ENCODE measurements at places on chromosomes 1 and 21.

DNA sequence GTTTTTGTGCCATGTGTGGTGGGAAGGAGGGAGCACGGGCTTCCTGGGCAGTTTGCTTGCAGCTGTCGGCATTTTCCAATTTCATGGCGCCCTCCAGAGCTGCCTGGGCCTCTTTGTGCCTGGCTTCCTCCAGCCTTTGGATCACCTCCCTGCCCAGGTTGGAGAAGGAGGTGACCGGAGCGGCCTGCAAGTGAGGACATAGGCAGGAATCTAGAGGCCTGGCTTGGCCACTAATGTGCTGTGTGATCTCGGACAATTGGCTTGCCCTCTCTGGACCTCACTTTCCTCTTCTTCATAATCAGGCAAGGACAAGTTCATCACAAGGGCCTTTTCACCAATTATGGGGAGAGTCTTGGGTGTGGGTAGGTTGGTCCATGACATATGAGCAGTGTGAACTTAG lies 245.1 kb downstream of the MATN1 start:
- DNase-seq, result no peak

- no peak for DNase-seq
These were observed 186.0 kb downstream of the PSMG1 start for GRCh38 chr21:38997051-38997842.

DNA sequence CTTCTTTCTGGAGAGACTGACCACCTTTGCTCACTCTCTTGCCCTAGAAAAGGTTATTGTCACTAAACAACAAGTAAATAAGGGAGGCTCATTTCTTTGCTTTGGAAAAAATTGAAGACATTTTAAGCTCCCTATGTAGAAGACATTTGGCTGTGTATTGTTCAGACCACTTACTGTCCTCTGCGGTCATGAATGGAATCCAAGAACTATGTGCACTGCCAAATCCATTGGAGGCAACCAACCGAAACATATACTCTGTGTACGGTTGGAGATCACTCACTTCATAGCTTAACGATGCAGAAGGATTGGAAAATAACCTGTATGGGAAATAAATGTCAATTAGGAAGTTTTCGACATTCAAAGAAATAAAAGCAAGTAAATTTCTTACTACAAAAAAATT lies 332.8 kb downstream of the KCTD3 start:
- DNase-seq, result no peak

DNA sequence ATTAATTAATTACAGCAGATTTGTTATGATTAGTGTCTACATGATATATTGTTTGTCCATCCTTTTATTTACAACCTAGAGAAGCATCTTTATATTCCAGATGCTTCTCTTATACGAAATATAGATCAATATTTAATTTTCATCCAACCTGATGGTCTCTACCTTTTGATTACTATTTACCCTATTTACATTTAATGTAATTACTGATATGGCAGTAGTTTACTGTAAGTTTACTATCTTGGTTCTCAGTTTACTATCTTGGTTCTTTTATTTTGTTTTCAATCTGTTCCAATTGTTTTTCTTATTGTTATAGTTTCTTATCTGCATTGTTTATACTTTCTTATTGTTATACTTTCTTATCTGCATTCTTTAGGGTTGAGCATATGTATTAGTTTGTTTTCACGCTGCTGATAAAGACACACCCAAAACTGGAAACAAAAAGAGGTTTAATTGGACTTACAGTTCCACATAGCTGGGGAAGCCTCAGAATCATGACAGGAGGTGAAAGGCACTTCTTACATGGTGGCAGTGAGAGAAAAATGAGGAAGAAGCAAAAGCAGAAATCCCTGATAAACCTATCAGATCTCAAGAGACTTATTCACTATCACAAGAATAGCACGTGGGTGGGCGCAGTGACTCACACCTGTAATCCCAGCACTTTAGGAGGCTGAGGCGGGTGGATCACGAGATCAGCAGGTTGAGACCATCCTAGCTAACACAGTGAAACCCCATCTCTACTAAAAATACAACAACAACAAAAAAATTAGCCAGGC lies 28.9 kb downstream of the FAF1 start:
- no peak for DNase-seq

- no peak for DNase-seq
These were observed 179.2 kb downstream of the ATG4C start for GRCh38 chr1:62962901-62963776.

DNA sequence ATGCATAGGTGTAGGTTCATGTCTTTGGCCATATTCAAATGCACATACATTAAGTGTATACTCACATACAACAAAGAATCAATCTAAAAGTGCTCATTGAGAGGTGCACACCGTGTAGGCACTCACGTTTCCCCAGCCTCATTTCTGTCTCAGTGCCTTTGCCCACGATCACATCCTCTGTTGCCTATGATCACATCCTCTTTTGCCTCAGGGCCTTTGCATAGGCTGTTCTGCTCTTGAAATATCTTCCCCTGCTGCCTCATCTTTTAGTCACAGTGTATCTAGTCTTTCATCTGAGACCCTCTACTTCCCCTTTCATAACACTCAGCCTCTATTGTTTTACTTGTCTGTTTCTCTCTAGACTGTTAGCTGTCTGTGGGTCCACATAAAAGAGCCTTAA lies 69.3 kb downstream of the FOXD2 start:
- DNase-seq, result no peak

DNA sequence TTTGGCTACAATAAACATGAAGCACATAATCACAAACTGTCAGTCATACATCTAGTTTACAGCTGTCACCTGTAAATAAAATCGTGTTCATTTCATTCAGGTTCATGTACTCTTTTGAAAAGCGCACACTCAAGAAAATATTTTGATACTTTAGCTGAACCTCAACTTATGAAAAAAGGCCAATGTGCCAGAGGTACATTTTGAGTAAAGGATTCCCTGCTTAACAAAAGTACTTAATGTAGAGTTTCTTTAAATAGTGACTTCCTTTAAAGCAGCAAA lies 37.7 kb upstream of the SLC30A10 start:
- no peak for DNase-seq

DNA sequence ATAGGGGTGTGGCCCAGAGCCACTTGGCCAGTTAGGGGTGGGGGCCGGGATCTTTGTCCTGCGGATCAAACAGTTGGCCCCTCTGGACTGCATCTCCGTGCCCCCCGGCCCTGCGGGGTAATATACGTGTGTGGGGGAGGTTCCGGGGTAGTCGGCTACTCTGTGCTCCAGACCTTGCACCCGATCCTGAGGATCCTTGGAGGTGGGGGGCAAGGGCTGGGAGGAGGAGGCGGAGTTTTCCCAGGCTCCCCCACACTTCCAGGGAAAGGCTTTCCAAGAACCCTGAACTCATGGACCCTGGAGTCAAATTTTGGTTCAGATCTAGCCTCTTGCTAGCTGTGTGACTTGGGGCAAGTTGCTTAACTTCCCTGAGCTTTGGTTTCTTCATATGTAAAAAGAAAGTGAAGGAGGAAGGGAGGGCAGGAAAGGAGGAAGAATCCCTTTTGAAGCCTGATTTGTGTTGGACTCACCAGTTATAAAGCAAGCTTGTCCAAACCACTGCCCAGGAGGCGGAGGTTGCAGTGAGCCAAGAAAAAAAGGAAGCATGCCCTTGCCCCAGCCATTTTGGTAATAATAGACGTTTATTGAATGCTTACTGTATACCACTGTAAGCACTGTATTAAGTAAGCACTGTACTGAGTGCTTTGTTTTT lies 686 bp downstream of the MIIP start:
- no peak for DNase-seq

DNA sequence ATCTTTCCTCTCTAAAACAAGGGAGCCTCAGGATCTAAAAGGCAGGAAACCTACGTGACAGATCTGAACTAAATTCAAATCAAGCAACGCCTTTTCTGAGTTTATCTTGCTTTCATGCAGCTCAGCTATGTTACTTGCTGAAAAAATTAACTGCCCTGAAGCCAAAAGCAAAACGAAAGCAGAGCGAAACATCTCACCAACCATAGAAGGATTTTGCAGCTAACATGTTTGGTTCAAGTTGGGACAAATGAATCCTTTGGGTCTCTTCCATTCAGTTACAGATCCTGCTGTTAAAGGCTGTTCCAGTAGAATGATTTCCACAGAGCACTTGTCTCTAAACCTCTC lies 482 bp downstream of the SLC2A5 start:
- no peak for DNase-seq

DNA sequence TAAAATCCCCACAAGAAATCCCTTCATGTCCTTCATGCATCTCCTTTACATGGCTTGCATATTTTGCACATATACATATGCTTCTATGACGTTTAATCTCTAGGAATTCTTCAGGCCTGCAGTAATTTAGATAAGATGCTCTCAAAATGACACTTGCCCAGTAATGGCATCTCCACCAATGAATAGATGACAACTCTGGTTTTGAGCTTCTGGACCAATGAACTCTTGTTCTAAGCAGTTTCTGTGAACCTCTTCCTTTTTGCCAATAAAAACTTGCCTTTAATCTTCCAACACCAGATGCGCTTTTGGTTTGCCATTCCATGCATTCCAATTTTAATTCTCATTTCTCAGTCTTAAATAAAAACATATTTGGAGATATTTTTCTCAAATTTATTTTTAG lies 189.8 kb upstream of the OLFM3 start:
- DNase-seq, result no peak
